ENCODE measurements at places on chromosomes 6 and 20. TPM values are rescaled to one million over a fixed set of nuclear protein-coding genes. Genes with fewer than 3 reads are reported as not detected.
A peak's percentile ranks its signal among the peaks of the same experiment; 100 is the strongest.

THBD gene
- total RNA-seq = 30.4 TPM

TNF gene
- 0.42 TPM for total RNA-seq

RBM12 gene
- 30.5 TPM for total RNA-seq

DNA sequence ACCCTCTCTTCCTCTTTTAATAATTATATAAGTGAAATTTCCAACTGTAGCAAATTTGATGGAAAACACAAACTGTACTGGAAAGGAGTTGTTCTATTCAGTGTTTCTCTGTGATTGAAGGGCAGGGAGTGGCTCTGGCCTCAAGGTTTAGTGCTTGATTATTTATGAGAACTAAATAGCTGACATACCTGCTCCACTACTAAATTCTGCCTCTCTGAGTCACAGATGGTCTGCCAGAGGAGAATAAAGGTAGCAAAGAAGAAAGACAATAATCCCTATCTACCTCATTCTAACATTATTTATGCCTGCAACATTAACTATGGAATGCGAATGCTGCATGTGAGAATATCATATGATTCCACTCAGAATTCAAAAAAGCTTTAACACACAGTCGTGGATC, 9.3 kb downstream of the BMP5 start:
- H3K27ac ChIP-seq = no peak overlapping the region
- no peak for DNase-seq
- H3K36me3 ChIP-seq = no peaks in the 10 kb centered on the region
- no peaks in the 10 kb centered on the region for H3K4me1 ChIP-seq
- no peak overlapping the region for H3K4me3 ChIP-seq

DNA sequence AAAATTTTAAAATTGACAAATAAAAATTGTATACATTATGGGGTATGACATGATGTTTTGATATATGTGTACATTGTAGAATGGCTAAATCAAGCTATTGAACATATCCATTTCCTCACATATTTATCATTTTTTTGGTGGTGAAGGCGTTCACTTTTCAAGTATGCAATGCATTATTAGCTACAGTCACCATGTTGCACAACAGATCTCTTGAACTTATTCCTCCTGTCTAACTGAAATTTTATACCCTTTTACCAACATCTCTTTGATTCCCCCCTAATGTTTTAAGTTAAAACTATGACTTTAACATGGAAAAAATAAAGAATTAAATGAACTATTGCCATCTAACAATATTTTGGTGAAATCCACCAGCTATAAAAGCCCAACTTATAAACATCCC, 65.2 kb upstream of the UST start:
- no peaks in the 10 kb centered on the region for H3K4me1 ChIP-seq
- H3K27me3 ChIP-seq = no peaks in the 10 kb centered on the region
- H3K36me3 ChIP-seq = no peaks in the 10 kb centered on the region
- H3K4me3 ChIP-seq = no peak overlapping the region
- DNase-seq = no peak

DNA sequence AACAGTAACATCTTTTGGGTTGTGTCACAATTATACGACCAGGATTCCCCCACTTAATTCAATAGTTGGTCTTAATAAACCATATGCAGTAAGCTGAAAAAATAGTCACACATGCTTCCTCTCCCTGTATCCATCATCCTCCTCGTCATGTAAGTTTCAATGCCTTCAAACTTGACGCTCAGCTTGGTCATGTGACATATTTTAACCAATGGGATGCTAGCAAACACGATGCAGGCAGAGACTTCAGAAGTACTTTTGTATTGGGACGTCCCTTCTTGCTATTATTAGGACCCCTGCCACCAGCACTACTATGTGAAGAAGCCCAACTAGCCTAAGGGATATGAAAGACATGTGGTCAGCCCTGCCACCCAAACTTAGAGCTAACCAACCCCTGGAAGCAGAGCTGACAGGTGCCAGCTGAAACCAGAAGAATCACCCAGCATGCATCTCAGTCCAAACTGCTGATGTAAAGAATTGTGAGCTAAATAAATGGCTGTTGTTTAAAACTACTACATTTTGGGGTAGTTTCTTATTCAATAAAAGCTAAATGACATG, 49.3 kb downstream of the CGA start:
- no peak for DNase-seq
- no peak overlapping the region for H3K4me3 ChIP-seq
- H3K4me1 ChIP-seq = no peaks in the 10 kb centered on the region
- no peaks in the 10 kb centered on the region for H3K27me3 ChIP-seq
- H3K36me3 ChIP-seq = no peaks in the 10 kb centered on the region

DNA sequence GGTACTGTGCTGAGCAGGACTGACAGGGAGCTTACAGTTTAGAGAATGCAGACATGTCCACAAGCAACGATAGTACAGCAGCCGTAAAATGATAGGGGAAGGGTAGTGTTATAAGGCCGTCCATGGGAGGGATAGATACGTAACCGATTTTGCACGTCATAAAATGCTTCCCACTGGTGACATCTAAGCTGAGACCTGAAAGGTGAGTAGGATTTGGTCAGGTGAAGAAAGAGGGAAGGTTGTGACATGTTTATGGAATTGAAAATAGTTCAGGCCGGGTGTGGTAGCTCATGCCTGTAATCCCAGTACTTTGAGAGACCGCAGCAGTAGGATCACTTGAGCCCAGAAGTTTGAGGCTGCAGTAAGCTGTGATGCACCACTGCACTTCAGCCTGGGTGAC, 25.6 kb downstream of the SNX9 start:
- peaks cover 22% of the 10 kb centered on the region for H3K4me1 ChIP-seq
- H3K36me3 ChIP-seq = no peaks in the 10 kb centered on the region
- peak overlapping the region; percentile 7 for H3K27ac ChIP-seq
- H3K4me3 ChIP-seq = no peak overlapping the region
- no peak for DNase-seq

GRCh38 chr6:144602523-144603180, 317.5 kb downstream of the UTRN start:
- no peak overlapping the region for H3K27ac ChIP-seq
- no peaks in the 10 kb centered on the region for H3K27me3 ChIP-seq
- no peak overlapping the region for H3K4me3 ChIP-seq
